ENCODE measurements at places on chromosomes 3 and 15.

DNA sequence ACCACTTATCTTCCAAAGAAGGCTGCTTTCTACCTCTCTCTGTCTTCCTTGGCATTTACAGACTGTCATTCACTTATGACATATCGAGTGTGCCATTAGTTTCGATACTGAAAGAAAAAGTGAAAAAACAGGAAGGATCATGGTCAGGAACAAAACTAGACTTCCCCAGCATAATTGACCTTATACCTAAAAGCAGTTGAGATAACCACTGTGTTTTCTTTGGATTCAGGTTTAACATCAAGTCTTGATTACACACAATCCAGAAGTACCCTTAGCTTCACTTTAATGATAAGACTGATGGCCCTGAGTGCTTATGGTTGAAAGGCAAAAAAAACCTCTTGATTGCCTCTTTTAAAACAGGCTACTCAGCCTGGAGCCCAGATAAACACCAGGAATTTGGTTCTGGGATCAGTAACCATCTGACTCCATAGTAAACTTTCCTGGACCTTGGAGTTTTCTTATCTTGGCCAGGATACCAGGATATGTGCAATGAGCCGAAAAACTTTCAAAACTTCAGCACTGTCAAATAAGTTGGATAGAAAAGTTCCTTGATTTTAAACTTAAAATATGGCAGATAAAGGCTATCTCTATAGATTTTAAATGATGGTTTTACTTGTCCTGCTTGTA, 5.0 kb upstream of the UACA start:
- DNase-seq: no peak

GRCh38 chr15:44706401-44706800, 4.7 kb downstream of the PATL2 start:
- DNase-seq: no peak

DNA sequence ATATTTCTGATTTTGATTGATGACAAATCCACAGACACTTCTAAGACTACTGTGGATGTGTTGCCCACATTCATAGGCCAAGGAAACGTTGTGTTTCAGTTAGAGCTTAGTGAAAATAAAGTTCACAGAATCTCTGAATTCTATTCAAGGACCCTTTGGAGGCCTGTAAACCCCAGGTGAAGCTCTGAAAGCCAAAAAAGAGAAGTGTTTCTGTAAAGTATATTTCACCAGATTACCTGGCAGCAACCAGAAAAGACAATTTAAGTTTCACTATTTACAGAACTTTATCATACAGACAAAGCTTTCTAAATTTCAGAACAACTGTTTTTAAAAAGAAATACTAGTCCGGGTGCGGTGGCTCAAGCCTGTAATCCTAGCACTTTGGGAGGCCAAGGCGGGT, 2.6 kb downstream of the CLPX start:
- DNase-seq: no peak

DNA sequence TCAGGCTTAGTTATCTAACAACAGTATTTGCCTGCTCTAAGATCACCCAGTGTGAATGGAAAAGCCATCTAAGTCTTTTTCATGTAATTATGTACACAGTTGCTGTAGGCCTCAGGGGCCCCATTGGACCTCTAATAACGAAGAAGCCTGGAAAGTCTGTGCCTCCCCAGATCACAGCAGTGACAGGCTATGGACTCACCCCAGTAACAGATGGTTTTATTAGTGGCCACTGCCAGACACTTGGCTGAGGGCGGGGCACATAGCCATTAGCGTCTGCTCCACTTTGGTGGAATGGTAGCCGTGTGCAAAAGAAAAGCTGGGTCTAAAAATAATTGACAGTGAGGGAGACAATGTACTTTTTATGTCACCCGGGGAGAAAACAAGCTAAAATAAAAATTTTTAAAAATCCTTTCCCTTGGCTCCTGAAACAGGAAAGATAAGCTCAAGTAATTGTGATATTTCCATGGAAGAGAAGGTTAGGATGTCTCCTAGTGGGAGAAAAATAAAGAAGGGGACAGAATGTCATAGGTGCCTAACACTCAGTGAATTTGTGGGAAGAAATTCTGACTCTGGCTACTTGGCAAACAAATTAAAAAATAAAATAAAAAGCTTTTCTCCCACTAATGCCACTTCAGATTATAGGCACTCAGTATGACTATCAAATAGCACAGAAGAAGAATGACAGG, 44.3 kb upstream of the ZNF385D start:
- DNase-seq: no peak

GRCh38 chr15:83155942-83156341, 48.5 kb downstream of the TM6SF1 start:
- DNase-seq: no peak

GRCh38 chr3:135871311-135871710, 94.2 kb upstream of the PPP2R3A start:
- DNase-seq: no peak

- no peak for DNase-seq
Observed at GRCh38 chr15:73923488-73924164, 2.6 kb upstream of the LOXL1 start.

DNA sequence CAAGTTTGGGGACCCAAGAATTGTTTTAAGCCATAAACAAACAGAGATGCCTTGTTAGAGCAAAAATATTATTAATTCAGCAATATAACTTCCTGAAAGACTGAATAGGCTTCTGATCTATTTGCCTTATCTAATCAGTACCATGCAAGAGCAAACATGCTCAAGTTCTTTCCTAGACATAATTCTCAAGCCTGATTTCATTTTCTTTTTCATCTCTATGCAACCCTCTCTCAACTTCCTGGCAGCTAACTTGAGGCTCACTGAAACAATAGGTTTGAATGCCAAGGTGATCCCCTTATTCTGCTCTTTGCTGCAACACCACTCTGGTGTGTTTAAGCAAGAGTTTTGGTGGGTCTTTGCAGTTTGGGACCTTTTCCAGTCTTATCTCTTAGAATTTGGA, 230.9 kb upstream of the CD96 start:
- DNase-seq: no peak

DNA sequence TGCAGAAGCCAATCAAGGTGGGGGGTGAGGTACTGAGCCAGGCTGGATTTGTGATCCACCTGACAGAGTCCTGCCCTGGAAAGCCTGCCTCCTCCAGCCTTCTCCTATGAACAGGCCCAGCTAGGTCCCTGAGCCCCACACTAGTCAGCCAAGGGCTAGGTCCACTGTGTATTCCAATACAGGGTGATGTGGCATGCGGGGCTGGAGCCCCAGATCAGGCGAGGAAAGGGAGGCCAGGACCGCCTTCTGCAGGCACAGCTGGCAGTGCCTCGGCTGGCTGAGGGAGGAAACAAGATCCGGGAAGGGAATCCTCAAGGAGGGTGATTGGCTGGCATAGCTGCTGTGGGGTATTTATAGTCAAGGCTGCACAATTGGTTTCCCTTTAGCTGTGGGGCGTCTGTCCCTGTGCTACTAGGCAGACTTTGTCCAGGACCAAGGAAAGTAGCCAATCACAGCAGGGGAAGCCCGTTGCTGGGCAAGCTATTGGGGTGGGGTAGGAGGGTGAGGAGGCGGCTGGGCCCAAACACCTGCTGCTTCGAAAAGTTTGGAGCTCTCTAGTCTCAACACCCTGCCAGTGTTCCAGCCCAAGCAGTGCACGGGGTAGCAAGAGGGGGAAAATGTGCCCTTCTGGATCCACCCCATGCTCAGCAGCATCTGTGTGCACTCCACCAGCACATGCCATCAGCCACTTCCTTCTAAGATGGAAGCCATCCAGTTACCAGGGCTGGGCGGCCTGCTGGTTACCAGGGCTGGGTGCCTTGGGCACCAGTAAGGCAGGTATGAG, 5.9 kb downstream of the KY start:
- DNase-seq: no peak

GRCh38 chr15:96524676-96525417, 194.3 kb downstream of the NR2F2 start:
- no peak for DNase-seq

GRCh38 chr3:74582982-74583381, 31.5 kb downstream of the CNTN3 start:
- DNase-seq: no peak

GRCh38 chr3:73419179-73419803, 205.4 kb downstream of the PDZRN3 start:
- DNase-seq: no peak

DNA sequence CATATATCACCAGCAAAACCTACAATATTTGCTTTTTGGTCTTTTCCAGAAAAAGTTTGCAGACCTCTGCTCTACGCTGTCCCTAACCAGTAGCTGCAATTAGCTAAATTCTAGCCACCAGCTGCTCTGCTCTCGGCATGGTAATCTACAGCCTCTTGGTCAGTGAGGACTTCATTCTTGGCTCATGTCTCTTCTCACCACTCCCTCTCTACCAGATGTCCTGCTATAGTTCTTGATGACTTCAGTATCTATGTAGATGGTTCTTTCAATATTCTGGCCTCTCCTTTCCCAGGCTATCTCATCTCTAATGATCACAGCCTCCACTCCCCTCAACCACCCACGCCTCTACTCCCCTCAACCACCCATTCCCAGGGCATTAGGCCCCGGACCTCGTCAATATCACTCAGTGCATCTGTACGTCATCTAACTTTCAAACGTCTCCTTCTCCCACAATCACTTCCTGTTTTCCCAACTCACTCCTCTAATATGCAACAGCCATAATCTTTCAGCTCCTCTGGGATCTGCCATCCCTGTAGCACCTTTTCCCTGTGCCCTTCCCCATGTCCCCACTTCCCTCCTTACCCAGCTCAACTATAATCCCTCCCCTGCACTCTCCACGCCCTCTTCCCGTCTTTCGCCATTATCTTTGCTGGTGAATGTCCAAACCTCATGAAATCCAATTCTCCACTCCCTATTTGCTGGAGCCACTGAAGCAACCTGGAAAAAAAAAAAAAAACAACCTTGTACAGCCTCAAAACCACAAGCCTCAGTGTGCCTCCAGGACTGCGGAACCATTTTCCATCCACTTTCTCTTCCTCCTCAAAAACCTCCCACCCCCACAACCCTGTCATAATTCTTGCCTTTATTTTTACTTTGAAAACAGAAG, 429.4 kb upstream of the PROK2 start:
- no peak for DNase-seq

GRCh38 chr3:124679048-124679638, 51.1 kb upstream of the UMPS start:
- no peak for DNase-seq

DNA sequence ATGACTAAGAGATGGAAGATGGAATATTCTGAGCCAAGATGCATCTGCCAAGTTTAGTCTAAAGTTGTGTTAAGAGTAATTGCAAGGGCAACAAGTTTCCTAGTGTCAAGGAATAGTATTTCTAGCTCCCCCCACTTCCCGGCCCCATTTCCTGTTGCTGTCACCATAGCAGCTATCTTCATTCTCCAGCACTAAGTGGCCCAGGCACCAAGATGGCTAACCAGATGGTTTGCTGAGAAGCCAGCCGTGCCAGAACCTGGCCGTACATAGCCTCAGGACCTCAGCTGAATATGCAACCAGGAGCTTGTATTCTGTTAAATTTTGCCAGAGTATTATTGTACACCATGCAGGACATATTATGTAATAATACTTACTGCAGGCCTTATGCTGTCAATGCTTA, 108.8 kb upstream of the UMPS start:
- DNase-seq: no peak

DNA sequence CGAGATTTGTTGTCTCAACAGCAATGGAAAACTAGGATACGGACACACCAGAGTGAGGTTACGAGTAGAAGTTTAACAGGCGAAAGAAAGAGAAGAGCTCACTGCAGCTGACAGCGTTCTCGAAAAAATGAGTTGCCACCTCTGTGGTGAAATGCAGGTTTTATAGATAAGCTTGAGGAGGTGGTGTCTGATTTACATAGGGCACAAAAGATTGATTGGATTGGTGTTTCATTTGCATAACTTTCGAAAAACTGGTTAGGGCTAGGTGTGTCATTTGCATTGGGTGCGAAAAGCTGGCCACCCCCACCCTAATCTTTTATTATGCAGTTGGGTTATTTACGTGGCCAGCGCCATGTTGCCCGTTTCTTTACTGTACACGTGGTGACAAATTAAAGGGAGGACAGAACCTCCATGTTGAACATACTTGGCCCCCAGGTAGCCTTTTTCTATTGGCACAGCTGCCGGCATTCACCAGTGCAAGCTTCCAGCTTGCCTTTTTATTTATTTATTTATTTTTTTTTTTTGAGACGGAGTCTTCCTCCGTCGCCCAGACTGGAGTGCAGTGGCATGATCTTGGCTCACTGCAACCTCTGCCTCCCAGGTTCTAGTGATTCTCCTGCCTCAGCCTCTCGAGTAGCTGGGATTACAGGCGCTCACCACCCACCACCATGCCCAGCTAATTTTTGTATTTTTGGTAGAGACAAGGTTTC, 8.3 kb downstream of the IFT122 start:
- DNase-seq: no peak

DNA sequence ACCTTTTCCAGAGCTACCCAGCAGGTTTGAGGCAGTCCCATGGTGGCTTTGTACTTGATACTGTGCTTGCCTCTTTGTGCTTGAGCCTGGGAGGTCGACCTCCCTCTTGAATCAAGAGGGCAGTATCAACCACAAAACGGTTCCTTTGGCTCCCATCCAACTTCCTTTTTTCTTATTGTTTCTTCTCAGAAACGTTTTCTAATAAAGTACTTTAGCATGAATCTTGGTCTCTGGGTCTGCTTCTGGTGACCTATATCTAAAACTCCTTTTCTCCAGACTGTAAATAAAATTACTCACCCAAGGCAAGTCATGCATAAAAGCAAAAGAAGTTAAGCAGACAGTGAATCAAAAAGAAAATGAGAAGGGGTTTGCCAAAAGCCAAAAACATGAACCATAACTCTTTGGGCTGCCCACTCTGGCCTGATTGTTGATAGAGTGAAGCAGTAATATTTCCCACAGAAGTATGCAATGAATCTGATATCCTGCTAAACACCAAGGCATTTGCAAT, 112.2 kb upstream of the SLC4A7 start:
- no peak for DNase-seq

DNA sequence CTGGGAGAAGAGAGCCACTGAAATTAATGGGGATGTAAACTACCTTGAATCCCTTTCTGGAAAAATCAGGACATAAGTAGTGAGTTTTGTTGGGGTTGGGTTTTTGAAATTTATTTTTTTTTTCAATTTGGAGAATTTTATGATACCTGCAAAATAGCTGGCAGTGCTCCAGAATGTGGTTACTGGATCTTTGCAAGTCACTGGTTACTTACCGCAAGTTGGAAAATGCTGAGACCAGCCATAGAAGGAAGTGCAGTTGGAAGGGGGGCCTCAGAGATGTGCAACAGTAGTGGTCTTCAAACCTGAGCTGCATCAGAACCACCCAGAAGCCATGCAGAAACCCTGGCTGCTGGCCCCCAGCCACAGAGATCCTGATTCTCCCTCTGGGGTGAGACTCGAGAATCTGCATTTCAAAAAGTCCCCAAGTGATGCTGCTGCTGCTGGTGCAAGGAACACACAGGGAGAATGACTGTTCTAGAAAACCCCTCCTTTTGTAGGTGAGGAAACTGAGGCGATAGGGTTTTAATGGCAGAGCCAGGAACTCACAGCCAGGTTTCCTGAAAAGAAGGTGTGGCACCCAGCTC, 39.7 kb downstream of the SEMA5B start:
- no peak for DNase-seq

DNA sequence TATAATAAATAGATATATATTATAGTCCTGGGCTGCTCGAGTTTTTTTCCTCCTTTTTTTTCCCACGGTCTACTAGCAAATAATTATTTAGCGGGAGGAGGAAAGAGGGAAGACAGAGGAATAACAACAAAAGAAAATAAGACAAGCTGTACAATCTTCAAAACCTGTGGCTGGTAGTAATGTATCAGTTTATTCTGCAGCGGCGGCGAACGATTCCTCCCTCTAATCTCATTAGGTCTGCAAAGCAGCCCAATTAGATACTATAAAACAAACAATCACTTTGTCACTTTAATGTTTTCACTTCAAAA, 390 bp upstream of the TLE3 start:
- DNase-seq: no peak

Measured in stimulated activated CD4-positive, alpha-beta T cell treated with anti-CD3 and anti-CD28 coated beads, Interleukin-1b, Interleukin-23, amount 100 ng/mL, for 24 hours (primary cell).